Stimulated activated CD4-positive, alpha-beta T cell treated with anti-CD3 and anti-CD28 coated beads, TNF-alpha, amount 100 ng/mL, for 4 hours (primary cell): ENCODE measurements at places on chromosomes 1 and 21.
A peak's percentile ranks its signal among the peaks of the same experiment; 100 is the strongest.

- no peak for DNase-seq
Observed at GRCh38 chr21:19535356-19535755, 1131.8 kb upstream of the TMPRSS15 start.

DNA sequence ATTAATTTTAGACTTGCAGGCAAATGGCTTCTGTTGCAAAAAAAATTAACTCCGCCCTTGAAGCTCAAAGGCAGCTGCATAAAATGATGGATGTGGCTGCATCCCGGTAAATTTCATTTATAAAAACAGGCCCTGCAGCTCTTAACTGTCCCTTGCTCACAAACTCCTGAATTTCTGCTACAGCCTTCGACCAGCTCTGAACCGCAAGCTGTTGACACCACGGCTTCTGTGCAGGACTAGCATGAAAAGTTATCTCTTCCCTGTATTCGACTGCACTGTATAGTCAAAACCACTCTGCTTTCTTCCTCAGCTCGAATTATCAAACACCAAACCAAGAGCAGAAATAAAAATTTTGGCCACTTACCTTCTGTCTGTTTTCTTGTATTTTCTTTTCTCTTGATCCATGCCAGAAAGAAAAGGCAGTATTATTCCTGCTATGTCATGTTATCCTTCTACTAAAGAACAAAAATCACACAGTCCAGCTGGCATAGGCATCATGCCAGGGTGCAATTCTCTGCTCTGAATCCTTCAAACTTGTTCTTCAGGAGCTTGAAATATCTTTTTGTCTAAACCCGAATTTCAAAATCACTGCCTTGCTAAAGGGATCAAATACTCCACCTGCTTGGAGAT, 195.5 kb upstream of the NCAM2 start:
- no peak for DNase-seq

DNA sequence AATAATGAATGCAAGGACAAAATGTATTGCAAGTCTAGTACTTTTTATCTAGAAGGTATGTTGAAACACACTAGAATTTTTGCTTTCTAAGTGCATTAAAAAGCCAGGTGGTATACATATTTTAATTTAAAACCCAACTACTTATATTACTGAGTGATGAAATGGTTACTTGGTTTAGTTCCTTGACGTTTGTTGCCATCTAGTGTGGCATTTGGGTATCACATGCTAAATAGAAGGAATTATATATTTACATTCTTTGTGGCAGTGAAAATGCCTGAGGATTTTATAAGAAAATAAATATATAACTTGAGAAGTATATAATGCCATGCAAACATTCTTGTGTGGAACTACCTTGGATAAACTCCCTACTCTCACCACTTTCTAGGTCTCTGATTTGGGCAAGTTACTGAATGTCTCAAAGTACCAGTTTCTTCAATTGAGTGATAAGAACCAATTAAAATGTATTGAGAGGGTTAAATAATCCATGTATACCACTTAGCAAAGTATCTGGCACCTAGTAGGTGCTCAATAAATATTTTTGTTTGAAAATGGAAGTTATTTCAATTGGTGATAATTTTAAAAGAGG, 69.6 kb downstream of the SDCCAG8 start:
- DNase-seq, result no peak

DNA sequence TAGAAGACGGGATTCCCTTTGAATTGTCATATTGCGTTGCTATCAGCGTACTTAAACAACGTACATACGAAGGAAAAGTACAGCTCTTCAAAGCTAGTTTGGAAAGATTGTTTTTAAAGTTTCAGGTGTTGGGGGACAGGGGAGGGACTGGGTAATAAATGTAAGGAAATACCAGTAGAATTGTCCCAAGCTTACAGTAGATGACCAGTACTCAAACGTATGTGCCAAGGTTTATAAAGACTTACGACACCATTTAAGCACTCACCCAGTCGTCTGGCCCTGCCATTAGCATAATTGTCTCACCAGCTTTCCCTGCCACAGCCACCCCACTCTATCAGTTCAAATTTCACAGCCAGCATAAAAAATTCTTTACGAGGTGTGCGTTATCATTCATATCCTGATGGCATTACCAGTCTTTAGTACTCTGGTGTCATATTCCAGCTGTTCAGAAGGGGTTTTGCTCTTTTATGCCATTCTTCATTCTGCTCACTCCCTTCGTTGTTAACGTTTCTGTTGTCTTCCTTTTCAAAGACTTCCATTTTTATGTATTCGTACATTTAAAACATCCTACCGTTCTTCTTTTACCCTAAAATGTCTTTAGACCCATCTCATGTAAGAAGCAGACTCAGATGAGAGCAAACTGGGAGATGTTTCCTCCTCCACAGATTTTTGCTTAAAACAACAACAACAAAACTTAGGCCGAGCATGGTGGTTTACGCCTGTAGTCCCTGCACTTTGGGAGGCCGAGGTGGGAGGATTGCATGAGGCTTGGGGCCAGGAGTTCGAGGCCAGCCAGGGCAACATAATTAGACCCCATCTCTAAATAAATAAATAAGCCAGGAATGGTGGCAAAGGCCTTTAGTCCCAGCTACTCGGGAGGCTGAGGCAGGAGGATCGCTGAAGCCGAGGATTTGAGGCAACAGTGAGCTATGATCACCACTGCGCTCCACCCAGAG, 1.0 kb upstream of the HP1BP3 start:
- DNase-seq, result no peak

GRCh38 chr1:23743287-23744152, at the start of gene ELOA:
ELOA (plus strand) TSS chr1:23743471; CDS start chr1:23743504, 33 bp downstream.
- peak; percentile 60 for DNase-seq

DNA sequence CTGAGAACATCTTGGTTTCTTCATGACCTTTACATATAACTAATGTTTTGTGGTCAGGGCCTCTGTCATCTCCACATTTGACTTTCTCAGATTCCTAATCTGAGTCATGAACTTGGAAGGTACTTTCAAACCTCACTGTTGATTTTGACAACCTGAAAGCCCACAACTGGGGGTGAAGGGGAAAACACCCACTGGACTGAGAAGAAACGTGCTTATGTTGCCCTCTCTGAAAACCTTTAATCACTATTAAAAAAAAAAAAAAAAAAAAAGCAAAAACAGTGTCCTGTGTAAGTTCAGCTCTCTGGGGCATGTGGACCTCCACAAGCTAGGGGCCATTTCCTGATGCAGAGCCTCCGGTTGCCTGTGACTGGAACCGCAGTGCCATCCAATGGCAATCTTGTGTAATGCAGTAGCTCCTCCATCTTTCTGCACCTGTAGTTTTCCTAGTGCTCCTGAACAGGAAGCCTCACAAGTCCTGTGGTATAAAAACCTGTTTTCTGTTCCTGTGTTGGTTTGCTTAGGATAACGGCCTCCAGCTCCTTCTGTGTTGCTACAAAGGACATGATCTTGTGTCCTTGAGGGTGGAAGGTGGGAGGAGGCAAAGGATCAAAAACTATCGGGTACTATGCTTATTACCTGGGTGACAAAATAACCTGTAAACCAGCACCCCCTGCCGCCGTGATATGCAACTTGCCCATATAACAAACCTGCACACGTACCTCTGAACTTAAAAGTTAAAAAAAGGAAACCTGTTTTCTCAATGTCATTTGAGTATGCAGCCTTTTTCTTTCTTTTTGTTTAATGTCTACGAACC, 124.5 kb downstream of the ZNF648 start:
- no peak for DNase-seq

DNA sequence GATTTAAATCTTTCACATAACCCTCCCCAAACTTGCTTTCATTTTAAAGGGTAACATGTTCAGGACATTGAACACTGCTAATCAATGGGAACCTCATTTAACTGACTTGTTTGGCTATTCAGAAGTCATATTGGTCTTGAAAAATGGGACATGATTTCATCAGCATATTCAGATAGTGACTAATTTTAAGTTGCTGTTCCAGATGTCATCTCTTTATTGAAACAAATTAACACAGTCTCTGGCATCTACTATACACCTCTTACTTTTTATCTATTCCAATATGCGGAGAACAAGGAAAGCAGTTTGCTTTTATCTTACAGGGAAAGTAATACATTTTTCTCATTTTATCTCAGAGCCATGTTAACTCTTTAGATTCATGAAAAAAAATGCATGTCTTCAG, 310.1 kb downstream of the S1PR1 start:
- no peak for DNase-seq

DNA sequence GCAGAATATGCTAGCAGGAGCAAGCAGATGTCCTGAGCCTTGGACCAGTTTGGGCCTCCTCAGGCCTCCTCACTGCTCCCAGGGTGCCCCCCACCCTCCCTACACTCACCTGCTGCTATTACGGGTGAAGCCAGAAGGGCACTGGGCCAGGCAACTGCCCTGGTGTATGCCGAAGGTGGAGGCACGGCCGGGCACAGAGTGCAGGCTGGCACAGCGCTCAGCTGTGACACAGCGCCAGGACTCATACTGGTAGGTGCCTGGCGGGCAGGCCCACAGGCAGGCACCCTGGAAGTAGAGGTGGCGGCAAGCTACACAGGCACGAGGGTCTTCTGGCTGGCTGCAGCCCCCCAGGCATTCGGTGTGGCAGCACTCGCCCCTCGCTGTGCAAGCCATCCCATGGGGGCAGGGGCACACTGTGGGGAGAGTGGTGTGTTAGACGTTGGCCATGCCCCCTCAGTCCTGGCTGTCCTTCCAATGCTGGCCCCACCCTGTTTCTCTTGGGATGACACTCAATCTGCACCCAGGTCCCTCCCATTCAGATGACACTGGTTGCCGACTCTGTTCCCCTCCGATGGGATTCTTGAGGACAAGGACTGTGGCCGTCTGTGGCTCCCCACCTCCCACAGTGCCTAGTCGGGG, 7.0 kb downstream of the INSRR start:
- no peak for DNase-seq

GRCh38 chr1:34619256-34619655, 135.6 kb upstream of the GJB5 start:
- DNase-seq, result no peak

DNA sequence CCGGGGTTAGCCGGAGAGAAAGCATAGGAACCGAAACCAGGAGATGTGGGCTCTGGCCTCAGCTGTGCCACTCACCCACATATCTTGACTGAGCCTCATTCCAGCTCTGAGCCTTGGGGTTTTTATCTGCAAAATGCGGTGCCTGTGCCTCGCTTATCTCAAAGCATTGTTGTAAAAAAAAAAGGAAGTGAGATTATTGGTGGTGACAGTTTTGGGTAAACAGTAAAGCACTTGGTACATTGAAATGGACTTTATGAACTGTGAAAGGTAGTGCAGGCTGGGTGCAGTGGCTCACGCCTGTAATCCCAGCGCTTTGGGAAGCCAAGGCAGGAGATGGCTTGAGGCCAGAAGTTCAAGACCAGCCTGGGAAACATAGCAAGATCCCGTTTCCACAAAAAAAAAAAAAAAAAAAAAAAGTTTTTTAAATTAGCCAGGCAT, 3.8 kb downstream of the PTAFR start:
- DNase-seq, result no peak
